ENCODE measurements at places on chromosomes 13 and 19.

DNA sequence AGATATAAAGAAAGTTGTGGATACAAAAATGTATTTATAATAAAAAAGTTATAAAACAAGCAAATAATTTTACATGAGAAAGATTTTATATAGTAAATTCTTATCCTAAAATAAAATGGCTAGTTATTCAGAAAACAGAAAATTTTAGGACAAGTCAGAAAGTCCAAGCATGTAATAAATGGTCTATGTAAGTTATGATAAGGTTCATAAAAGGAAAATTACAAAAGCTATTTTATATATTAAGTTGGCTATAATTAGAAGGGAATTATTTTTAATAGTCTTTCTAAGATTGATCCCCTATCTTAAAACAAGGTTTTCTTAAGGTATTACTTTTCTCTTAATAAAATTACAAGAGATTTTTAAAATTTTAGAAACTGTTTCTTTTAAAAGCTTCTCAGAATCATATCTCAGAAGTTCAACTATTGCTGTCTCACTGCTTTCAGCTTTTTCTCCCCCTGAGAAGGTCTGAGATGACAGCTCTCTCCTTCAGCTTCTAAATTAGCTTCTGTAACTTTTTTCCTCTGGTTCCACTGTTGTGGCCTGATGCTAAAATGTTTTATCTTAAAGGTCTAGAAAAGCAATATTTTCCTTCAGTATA, 8.7 kb downstream of the CCDC169 start:
- DNase-seq = no peak

DNA sequence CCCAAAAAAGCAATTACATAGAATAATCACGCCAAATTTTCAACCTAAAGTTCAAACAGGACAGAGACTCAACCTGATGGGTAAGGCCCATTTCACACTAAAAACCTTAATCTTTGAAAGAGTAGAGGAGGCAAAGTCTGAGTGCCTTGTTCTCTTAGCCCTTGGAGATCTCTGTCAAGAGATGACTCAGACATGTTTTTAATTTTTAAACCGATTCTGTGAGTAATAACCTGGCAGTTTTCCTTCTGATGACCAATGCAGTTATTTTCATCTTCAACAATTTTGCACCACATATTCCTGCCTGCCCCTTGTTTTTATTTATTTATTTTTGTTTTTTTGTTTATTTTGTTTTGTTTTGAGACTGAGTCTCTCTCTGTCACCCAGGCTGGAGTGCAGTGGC, 11.5 kb upstream of the TNFSF9 start:
- DNase-seq = no peak

- no peak for DNase-seq
Observed at GRCh38 chr13:110850006-110850405, 64.9 kb downstream of the ANKRD10 start.

DNA sequence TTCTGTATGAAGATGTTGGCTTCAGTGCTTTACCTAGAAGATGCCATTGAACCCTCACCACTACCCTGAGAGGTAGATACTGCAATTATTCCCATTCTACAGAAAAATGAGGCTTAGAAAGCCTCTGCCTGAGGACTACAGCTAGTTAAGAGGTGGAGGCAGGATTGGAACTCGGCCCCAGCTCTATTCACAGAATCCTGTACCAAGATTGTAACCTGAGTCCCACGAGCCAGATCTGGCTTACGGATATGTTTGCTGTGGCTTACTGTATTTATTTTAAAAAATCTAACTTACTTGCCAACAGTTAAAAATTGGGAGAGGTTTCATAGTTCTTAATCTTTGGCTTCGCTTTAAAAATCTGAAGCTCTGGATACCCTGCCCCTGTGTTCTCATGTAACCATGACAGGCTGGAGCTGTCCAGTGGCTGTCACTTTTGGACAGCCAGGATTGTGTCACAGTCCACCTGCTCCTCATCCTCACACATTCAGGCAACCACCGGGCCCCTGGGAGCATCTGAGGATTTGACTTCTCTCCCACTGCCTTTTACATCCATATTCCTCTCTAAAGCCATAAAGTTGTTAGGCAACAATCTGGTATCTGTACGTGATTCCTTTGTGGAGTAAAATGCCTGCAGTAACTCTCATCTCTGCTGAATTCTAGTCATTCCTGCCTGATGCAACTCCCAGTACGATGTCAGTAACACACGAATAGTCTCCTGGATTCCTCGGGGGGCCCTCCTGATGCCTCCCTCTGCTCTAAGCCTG, 160.8 kb upstream of the SERP2 start:
- DNase-seq = no peak

- no peak for DNase-seq
Observed at GRCh38 chr13:114124921-114125320, 7.5 kb downstream of the RASA3 start.

All from NCI-H2081 treated with DMSO at 0.1 percent for 48 hours (cell line).